ENCODE measurements at places on chromosomes 12 and 14. TPM values are rescaled to one million over a fixed set of nuclear protein-coding genes. Genes with fewer than 3 reads are reported as not detected.

The CD27 gene
- not detected for total RNA-seq

The BORCS5 gene
- total RNA-seq = 10.5 TPM

The OTUB2 gene
- total RNA-seq = 1.1 TPM

DNA sequence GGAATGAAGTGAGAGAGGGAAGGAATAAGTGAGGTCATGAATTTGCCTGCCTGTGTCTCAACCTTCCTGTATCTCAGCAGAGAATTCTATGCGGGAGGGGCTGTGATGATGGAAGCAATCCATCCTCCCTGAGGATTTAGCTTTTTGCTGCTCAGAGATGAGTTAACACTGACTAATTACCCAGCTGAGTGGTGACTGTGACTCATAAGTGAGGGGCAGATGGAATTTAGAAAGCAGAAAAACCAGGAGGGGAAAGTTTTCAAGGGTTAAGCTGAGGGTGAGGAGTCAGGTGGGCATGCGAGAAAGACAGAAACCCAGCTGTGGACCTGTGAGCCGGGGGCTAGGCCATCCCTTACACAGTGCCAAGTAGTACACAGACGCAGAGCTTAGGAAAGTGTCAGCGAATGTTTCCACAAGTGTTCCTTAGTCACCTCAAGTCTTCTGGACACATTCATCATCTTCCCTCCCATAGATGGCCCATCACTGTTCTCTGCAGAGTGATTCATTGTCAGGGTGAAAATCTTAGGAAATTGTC is 277.9 kb downstream of the IPO8 start:
- no peak overlapping the region for H3K27ac ChIP-seq
- DNase-seq = peak; percentile 10
- no peak overlapping the region for H3K4me3 ChIP-seq

DNA sequence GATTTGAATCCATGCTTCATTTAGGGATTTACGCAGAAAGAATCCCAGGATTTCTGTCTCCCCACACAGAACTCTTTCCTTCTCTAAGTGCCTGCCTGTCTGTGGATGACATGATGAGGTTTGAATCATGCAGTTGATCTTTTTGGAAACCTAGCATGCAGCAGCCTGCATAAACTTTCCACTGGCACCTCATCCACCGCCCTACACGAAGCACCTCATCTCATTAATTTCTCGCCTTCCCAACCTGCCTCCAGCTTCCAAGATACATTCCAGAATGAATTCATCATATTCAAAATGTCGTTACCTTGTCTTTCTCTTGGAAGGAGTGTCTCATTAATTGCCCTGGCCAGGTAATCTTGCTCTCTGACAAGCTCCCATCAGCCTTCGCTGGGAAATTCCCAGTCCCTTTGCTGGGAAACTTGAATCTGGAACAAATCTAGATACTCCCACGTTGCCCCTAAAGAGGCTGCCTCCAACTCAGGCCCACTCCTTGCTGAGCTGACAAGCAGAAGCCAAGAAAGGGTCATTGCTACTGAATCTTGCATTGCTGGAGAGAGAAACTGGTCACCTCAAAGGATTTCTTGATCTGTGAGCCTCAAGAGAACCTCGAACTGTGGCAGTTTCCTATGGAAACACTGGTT is 48.2 kb downstream of the SERPINA3 start:
- no peaks in the 10 kb centered on the region for H3K36me3 ChIP-seq
- no peaks in the 10 kb centered on the region for H3K4me1 ChIP-seq
- H3K27ac ChIP-seq = no peak overlapping the region
- no peaks in the 10 kb centered on the region for H3K27me3 ChIP-seq

DNA sequence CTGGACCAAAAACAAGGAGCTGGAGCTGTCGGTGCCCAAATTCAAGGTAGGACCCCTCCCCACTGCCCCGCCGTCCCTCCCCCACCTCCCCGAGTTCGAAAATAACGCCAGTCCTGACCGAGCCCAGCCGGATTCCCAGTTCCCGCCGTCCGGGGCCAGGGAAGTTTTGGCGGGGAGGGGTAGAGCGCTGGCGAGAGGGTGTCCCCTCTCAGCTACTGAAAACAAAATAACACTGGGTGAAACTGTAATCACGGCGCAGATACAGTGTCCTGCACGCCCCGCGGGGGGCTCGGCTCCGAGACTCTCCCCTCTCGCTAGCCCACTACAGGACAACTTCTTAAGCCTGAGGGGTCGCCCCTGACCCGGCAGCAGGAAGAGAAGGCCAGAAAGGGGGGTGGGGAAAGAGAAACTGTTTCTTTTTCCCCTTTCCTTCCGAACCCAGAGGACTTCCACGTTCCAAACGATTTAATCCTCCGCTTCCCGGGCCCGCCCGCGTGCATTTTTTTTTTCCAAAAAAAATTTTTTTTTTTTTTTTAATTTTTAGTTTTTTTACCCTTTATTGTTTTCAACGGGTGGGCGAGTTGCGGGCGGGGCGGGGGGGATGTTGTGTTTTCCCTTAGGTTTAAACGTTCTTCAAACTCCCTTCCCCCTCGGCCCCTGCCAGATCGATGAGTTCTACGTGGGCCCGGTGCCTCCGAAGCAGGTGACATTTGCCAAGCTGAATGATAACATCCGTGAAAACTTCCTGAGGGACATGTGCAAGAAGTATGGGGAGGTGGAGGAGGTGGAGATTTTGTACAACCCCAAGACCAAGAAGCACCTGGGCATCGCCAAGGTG is 1.6 kb downstream of the SETD1B start:
- H3K27ac ChIP-seq = peak overlapping the region; percentile 50
- H3K36me3 ChIP-seq = peaks cover 21% of the 10 kb centered on the region
- H3K4me1 ChIP-seq = peaks cover 24% of the 10 kb centered on the region
- peak; percentile 37 for DNase-seq
- peak overlapping the region; percentile 70 for H3K4me3 ChIP-seq
- H3K27me3 ChIP-seq = no peaks in the 10 kb centered on the region

DNA sequence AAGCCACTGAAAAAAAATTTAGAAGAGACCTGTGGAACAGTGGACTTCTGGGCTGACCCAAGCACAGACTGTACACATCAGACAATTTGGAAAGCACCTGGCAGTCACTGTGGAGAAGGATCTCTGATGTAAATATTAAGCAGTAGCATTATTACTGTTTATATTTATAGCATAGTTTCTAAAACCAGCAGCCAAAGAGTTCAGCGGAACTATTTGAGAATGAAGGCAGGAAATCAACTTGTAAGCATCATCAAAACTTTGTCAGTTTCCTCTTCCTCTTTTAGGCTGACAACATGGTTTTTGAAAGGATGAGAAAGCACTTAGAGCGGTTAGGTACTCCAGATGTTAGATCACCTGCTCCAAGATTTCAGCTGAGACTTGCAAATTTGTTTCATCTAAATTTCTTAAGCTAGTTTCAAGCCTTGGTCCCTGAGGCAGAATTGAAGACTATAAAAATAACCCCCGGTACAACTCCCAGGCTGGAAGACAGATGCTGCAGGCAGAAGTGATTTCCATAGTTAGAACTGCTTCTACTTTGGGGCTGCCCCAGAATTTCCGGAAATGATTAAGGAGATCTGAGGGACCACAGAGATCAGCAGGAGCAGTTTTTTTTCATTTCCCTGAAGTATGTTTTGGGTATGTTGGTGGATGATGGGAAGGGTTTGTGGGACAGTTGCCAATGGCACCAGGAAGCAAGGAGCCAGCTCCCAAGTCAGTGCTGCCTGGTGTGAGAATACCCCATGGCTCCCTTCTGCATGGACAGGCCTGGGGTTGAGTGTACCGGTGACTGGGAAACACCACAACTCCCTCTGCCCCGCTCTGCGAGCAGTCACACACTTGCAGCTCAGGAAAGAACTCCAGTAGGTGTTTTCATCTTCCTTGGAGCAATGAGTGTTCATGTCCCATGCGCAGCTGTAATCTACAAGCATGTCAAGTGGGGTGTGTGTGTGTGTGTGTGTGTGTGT is 354.5 kb downstream of the NUAK1 start:
- no peaks in the 10 kb centered on the region for H3K36me3 ChIP-seq
- H3K4me1 ChIP-seq = no peaks in the 10 kb centered on the region
- no peak overlapping the region for H3K27ac ChIP-seq
- DNase-seq = no peak
- H3K4me3 ChIP-seq = no peak overlapping the region
- H3K27me3 ChIP-seq = peaks cover 16% of the 10 kb centered on the region

DNA sequence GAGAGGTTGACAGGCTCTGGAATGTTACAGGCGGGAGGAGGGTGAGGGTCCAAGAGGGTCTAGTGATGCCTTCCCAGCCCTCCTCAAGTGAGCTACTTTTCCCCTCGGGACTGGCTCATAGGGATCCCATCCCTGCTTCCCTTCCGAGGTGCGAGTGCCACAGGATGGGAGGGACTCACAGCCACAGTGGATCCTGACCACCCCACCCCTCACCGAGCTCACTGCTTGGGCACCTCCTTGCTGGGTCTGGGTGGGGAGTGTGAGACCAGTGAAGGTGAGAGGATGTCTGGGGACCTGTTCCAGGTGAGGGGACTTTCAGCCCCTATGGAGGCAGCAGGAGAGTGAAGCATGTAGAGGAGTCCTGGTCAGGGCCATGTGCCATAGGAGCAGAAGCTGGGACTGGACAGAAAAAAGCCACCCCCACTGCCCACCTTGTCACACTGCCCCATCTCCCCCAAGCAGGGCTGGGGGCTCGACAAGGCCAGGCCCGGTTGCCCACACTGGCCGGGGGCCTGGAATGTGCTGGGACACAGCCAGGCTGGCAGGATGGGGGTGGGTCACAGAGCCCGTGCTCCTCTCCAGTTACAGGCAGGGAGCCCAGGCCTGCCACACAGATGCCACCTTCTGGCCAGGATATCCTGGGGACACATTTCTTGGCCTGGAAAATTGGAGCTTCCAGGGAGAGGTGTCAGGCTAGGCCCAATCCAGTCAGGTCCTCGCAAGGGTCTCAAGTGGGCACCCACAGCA is 1.7 kb upstream of the TNS2 start:
- DNase-seq = peak; percentile 41
- peak overlapping the region; percentile 31 for H3K4me3 ChIP-seq
- no peaks in the 10 kb centered on the region for H3K27me3 ChIP-seq
- H3K36me3 ChIP-seq = no peaks in the 10 kb centered on the region

DNA sequence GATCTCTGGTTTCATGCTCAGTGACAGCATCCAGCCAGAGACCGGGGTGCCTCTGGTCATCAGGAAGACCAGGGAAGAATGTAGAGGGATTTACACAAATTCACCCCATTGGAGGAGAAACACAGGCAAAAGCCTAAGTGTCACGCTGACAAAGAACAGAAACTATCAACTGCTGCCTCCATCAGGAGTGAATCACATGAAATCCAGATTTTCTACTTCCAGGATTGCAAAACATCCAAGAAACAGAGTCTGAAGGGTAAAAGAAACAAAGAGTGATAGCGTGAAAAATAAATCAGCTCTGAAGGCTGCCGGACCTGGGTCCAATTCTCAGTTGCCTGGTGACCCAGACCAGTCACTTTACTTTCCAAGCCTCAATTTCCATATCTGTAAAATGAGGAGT is 136.1 kb upstream of the MAP1LC3B2 start:
- DNase-seq = no peak
- H3K27ac ChIP-seq = no peak overlapping the region
- no peaks in the 10 kb centered on the region for H3K27me3 ChIP-seq
- no peaks in the 10 kb centered on the region for H3K36me3 ChIP-seq

Measured in endothelial cell of umbilical vein (primary cell).